ENCODE measurements at places on chromosomes 7 and 10.

- DNase-seq, result no peak
These were observed 148.6 kb downstream of the SUGCT start for GRCh38 chr7:40283391-40283790.

DNA sequence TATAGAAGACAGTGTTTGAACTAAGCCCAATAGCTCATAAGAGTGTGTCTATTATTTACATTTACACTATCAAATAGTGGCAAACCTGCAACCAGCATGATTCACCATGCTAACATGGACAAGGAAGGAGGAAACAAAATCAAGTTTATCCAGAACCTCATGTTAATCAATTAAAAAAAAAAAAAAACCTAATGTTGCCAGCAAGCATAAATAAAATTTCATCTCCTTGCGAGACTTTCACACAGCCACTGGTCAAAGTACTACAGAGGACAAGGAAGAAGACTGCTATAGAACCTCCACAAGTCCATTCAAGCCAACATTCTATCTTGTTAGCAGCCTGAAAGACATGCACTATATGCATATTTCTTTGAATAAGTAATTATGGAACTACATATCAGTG is 9.7 kb downstream of the TM9SF3 start:
- no peak for DNase-seq

DNA sequence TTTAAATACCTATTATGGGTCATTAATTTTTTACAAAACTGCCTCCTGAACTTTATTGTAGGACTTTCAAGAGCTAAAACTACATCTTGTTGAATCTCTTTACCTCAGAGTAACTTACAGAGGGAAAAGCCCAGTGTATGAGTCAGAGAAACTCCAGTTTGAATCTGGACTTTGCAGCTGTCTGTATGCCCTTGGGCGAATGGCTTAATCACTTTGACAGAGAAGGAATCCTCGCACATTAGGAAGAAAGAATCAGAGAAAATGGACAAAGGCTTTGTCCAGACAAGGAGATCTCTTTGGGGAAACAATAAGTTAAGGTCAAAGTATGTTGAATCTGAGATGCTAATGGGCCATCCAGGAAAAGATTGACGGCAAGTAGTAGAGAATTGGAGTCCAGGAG is 484.2 kb upstream of the CELF2 start:
- no peak for DNase-seq

- no peak for DNase-seq
These were observed 2.8 kb downstream of the GIMAP5 start for GRCh38 chr7:150740053-150740452.

GRCh38 chr7:29809533-29810155 is 3.3 kb downstream of the WIPF3 start:
- no peak for DNase-seq

DNA sequence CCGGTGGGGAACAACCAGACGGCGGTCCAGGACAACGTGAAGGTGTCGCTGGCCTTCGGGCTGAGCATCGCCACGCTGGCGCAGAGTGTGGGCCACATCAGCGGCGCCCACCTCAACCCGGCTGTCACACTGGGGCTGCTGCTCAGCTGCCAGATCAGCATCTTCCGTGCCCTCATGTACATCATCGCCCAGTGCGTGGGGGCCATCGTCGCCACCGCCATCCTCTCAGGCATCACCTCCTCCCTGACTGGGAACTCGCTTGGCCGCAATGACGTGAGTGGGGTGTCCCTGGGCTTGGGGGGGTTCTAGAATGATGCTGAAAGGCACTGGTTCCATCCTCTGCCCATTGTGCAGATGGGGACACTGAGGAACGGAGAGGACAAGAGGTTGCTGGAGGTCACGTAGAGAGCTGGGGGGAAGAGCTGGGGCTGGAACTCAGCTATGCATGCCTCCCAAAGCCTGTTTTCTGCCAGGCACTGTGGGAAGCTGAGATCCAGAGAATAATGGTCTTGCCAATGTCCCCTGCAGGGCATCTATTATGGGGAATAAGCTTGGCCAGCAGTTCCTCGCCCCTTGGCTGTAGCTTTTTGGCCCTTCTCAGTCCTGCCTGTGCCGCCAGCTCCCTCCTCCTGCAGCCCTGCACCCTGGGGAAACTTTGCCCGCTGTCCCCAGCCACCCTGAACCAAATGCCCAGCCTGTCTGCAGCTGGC is 523 bp downstream of the AQP1 start:
- DNase-seq, result no peak
